ENCODE measurements at places on chromosomes 13 and 19.

GRCh38 chr19:6590258-6590826 is 608 bp downstream of the CD70 start:
- DNase-seq: no peak

DNA sequence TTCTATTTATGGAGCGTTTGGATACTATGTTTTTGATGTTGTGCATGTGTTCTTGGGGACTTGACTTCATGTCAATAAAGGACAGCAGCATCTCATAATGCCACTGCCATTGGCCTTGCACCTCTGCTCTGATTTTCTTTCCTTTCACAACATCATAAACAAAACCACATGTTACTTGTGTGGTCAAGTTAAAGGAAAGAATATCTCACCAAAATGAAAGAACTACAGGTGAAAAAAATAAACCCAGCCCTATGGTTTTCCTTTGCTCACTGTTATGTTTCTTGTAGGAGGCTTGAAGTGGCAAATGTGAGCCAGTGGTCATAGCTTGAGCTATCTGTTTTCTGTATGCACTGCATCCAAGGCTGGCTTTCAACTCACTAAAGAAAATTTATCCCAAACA is 240.4 kb downstream of the KCNRG start:
- no peak for DNase-seq

DNA sequence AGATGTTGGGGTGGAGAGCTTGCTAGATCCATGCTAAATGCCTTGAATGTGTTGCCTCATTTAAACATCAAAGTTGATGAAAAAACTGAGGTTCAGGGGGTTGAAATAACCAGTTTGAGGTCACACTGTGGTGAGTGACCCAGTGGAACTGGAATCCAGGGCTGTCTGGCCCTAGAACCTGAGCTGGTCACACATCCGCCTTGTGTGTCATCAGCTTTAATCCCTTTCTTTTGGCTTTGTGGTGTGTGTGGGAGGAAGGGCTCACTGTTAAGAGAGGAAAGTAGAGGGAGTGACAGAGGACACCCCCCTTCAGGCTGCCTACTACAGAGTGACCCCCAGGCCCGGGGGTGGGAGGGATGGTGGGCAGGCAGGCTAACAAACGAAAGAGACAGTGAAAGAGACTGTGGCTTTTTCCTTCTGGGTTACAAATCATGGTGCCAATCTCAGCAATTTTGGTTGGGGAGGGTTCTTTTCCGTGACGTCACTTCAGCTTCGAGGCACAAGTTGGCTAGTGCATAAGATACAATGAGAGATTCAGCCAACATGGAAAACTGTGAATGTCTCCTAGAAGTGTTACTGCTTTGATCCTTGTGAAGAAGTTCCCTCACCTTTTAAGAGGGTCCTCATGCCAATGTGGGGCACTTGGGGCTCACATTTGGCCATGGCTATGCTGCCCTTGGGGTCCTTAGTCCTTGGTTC is 164.9 kb downstream of the DLEU7 start:
- DNase-seq: no peak

GRCh38 chr13:65623148-65623547 is 1607.0 kb downstream of the PCDH9 start:
- DNase-seq: no peak

- DNase-seq: no peak
Observed at GRCh38 chr19:35692010-35692409, 12.3 kb upstream of the ZBTB32 start.

DNA sequence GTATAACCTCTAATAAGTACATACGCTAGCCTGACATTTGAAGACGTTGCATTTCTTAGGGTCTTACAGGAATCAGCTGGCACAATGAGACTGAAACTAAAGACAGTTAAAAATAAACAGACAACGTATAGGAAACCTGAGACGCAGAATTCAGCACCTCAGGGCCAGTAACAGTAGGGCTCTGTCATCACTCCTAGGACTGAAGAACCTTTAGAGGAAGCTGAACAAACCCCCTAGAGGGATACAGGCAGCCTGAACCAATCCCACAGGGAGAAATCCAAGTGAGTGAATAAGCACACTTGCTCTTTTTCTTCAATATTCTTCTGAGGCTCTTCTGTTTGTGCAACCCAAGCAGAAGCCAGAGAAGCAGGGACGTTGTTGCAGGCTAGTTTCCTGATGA is 53.9 kb upstream of the KLHL1 start:
- no peak for DNase-seq

DNA sequence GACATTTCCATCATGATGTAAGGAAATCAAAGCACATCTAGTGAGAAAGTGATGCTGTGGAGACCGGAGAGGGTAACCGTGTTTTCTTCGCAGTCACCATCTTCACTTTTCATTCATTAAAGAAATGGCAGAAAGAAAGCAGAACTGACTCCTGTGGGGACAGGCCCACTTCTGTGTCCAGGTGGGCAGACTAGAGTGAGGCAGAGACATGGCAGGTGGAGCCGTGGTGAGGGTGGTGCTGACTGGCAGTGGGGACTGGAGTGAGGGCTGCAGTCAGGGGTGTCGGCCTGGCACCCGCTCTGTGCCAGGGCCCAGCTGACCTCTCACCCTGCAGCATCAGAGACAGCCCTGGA is 71.4 kb upstream of the MCF2L start:
- no peak for DNase-seq

GRCh38 chr19:45975306-45976070 is 1.8 kb upstream of the NOVA2 start:
- no peak for DNase-seq

DNA sequence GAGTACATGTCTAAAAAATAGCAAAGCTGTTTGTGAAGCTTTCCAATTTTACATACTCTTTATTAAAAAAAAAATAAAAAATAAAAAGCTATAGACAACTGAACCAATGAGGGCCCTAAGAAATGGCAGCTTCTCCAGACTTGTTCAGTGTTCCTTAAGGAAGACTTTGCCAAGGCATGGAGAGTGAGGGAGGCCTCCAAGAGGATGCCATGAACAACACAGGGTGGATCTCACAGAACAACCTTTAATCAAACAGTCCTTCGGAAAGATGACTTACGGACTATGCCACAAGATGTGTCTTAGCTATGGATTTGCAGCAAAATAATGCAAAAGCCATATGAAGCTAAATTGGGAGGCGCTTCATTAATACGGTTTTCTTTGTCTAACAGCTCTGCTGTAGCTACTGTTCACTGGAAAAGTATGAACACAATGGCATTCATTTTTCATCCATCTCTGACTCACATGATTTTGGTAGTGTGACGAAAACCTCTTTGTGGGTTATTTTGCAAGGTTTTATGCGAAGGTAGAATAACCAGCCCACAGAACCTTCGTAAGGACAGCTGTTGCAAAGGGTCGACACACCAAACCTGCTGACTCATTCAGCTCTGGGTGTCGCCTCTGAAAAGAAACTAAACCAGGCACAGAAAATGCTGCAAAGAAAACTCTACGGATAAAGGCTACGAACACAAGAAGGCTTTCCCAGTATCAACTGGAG is 27.7 kb downstream of the EFNB2 start:
- peak; percentile 73 for DNase-seq

DNA sequence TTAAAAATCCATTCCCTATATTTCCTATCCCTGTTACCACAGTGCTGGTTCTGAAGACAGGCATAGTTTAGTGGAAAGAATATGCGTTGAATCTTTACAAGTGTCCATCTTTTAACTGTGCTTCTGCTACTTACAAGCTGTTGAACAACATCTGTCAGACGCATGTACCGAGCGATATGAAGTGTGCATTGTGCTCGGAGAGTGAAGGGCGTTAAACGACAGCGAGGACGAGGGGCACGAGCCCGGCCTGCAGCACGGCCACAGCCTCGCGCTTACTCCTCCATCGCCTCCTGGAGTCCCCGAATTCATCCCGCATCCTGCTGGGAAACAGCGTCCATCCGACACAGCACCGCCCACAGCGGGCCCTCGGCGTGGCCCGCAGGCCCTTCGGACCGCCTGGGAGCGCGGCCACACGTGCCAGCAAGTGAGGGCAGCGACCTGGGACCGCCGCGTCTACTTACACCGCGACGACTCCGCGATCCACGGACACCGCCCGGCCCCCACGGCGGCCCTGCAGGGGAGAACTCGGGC is 514 bp downstream of the PCID2 start:
- DNase-seq: peak; percentile 74

GRCh38 chr19:43725468-43725867 is 9.6 kb downstream of the IRGC start:
- no peak for DNase-seq

GRCh38 chr19:6412447-6413091 is 12.0 kb downstream of the KHSRP start:
- DNase-seq: peak; percentile 52

GRCh38 chr13:51557438-51557837 is 26.8 kb upstream of the WDFY2 start:
- DNase-seq: no peak

GRCh38 chr13:43044720-43045301 is 21.4 kb downstream of the DNAJC15 start:
- DNase-seq: no peak

- no peak for DNase-seq
Observed at GRCh38 chr19:51607077-51607476, 23.1 kb downstream of the SIGLEC5 start.

DNA sequence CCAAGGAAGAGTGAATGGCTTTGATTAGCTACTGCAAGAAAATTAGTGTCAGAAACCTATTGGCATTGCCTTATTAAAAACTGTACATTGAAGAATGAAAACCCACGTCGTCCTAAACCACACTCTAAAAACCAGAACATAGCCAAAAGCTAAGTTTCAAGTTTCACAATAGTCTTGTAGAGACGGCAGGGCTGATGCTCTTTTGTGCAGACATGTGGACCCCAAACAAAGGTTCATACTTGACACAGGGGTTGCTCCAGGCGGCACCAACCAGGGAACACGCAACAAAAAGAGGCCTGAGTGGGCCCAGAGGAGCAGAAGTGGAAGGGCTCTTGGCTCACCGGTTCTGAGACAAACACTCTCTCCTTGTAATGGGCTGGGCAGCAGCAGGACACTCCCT is 28.6 kb upstream of the MIR17HG start:
- no peak for DNase-seq

DNA sequence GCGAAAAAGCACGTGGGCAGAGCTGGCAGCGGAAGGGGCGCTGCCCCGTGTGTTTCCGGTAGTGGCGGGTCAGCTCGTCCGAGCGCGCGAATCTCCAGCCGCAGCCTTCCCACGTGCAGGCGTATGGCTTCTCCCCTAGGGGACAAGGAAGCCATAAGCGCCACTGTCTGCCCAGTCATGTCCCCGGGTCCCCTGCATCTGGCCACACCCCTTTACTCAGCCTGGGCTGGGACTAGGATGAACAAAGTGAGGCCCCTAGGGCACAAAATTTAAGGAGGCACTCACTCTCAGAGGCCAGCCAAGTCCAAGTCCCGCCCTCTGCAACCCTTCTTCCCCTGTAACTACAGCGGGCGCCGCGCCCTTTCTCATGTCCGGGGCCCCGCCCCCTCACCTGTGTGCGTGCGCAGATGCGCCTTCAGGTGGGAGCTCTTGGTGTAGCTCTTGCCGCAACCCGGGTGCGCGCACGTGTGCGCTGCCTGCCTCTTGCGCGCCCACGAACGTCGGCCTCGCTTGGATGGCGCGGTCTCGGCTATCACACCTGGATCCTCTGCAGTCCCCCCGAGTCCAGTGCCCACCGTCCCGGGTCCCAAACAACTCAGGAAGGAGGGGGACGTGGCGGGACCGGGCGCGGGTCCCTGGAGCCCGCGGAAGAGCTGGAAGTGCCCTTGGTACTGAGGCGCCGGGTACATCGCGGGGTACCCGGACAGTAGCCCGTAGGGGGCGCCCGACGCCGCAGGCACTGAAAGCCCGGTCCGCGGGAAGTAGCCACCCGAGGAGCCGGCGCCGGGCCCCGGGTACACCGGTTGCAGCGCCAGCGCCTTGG is 1.9 kb downstream of the KLF1 start:
- peak; percentile 94 for DNase-seq

- no peak for DNase-seq
Observed at GRCh38 chr19:38251564-38252051, 4.6 kb downstream of the PPP1R14A start.

DNA sequence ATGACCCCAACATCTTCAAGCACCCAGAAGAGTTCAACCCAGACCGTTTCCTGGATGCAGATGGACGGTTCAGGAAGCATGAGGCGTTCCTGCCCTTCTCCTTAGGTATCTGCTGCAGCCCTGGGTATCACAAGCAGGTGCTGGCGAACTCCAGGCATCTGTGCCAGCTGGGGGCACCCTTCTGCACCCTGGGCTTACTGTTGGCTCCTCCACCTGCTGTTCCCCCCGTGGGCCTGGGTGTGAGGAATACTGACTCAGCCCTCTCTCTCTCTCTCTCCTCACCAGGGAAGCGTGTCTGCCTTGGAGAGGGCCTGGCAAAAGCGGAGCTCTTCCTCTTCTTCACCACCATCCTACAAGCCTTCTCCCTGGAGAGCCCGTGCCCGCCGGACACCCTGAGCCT is 13.0 kb downstream of the CYP2S1 start:
- DNase-seq: no peak

GRCh38 chr19:15330801-15331418 is 1.4 kb downstream of the BRD4 start:
- DNase-seq: peak; percentile 68

GRCh38 chr13:72726726-72727416 is 558 bp downstream of the MZT1 start:
- DNase-seq: peak; percentile 79

DNA sequence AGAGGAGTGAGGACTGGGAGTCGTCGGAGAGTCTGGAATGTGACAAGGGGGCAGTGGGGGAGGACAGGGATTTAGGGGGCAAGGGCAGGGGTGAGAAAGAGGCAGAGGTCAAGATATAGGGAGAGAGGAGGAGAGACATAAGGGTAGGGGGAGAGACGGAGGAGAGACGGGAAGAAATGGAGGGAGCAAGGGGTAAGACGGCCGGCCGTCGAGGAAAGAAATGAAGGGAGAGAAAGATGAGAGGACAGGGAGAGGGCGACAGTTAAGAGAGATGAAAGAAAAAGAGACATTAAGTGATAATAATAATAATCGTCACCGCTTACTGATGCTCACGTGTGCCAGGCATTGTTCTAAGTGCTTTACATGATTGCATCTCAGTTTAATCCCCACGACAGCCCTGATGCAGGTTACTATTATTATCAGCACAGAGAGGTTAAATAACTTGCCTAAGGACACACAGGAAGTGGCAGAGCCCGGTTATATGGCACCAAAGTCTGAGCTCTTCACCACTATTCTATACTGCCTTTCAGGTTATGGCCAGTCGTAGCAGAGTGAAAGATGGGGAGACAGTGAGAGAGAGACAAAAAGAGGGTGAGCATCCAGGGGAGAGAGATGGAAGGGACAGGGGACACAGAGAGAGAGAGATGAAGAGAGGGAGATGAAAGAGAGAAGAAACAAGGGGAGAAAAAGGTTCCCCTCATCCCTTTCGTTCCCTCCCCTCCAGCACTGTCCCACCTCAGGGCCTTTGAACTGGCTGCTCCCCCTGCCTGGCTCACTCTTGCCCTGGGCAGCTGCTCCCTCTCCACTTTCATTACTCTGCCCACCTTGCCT is 13.6 kb downstream of the C19orf81 start:
- DNase-seq: no peak

- DNase-seq: no peak
Observed at GRCh38 chr19:38221919-38222830, 1.8 kb downstream of the DPF1 start.

- no peak for DNase-seq
Observed at GRCh38 chr13:87893186-87893585, 222.0 kb downstream of the SLITRK5 start.

GRCh38 chr13:26985285-26985878 is 186.2 kb downstream of the USP12 start:
- peak; percentile 88 for DNase-seq

All from erythroblast (primary cell).